Right renal cortex interstitium (tissue), 3 donors: ENCODE measurements at places on chromosomes 5 and 9. TPM values are rescaled to one million over a fixed set of nuclear protein-coding genes. Genes with fewer than 3 reads are reported as not detected.

The FOXD4L6 gene
- not detected for polyA plus RNA-seq

The PCDHB6 gene
- polyA plus RNA-seq, result 3.2 TPM

The ZNF608 gene
- polyA plus RNA-seq, result 60.2 TPM

The HMCN2 gene
- polyA plus RNA-seq, result 0.86 TPM

The FBP2 gene
- 0.21 TPM for polyA plus RNA-seq

The STXBP1 gene
- 23.4 TPM for polyA plus RNA-seq

The GMCL2 gene
- polyA plus RNA-seq, result not detected

The IL9 gene
- polyA plus RNA-seq, result not detected
